ENCODE measurements at places on chromosomes 3 and 15.

GRCh38 chr15:101494251-101494796 is 4.8 kb upstream of the PCSK6 start:
- no peak for DNase-seq

DNA sequence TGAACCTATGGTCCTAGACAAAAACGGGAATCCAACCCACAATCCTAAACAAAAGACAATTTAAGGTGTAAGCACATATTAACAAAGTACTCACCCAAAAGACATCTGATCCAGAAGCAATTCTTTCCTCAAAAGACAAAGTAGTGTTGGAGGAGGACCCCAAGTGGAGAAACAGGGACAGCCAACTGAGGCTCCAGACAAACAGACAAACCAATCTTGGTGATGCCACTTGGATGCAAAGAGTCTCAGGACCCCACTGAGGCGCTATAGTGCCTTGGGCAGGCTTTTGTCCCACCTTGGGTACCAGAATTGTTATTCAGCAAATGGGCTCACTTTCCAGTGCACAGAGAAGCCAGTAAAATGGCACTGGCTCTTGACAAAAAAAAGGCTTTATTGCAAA is 613.8 kb downstream of the DIPK2A start:
- no peak for DNase-seq

DNA sequence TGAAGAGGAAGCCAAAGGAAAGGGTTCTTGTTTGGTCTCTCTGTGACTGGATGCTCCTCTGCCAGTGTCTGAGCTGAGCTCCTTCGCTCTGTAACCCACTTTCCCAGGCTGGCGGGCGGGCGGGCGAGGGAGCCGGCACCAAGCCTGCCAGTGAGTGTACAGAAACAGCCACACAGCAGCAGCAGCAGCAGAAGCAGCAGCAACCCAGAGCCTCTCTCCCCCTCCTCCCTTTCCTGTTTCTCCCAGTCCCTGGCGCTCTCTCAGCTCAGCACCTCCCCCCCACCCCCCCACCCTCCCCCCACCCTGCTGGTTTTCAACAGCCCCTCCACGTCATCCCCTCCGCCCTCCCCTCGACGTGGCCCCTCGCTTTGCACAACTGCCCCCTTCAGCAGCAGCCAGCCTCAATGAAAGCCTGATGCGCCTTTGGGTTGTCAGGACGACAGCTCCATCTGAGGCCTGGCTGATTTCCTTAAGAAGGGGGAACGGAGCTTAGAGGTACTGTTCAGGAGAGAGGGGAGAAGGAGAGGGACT is at the start of gene LSAMP:
TSS of gene LSAMP (minus strand) at position 177 of the 531 bp plus-strand sequence.
- no peak for DNase-seq

- DNase-seq, result no peak
These were observed 876.7 kb downstream of the NAALADL2 start for GRCh38 chr3:175735866-175736265.

DNA sequence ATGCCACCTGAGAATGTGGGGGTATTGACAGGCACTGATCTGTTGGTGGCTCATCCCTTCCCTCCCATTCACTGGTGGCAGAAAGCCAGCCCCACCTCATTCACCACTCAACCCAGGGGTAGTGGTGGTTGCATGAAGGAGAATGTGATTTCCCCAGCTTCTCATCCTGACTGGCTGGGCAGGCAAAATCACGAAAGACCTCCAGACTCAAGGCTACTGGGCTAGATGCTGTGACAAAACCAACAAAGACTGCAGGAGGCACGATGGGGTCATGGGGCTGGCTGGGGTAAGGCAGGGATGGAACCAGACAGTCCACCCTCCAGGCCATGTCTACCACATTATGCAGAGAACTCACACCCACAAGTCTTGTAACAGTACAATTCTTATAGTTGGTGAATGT is 33.9 kb downstream of the FSTL1 start:
- DNase-seq, result peak; percentile 32

GRCh38 chr3:170804078-170804477 is 65.9 kb downstream of the RPL22L1 start:
- DNase-seq, result no peak

- peak; percentile 96 for DNase-seq
These were observed 10.8 kb downstream of the CMTM8 start for GRCh38 chr3:32249184-32249782.

DNA sequence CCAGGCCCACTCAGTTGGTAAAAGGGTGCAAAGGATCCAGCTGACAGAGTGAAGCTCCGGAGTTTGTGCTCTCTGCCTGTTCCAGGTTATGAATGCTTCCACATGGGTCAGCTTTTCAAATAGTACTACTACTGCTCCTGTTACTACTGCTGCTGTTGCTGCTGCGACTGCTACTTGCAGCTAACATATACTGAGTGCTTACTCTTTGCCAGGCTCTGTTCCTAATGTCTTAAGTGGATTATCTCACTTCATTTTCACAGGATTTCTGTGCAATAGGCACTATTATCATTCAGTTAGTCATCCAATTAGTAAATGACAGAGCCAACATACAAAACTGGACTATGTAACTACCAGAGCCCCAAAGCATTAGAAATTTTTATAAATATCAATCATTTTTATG is 106.5 kb downstream of the IQCH start:
- no peak for DNase-seq

DNA sequence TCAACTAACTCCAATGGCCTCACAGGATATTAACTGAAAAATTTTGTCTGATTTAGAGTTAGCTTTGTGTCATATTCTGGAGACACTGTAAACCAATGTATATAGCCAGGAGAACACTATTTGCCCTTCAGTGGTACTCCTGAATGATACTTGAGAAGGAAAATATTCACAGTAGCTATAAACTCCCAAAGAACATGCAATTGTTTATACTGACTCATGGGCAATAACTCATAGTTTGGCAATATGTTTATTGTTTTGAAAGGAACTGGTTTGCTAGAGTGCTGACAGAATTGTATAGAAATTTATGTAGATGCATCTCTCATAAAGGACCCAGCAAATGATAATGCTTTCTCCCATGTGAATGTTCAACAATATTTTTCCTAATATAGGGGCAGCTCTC is 537.6 kb downstream of the PLOD2 start:
- no peak for DNase-seq

GRCh38 chr3:154758109-154758868 is 321.8 kb upstream of the MME start:
- peak; percentile 62 for DNase-seq

GRCh38 chr3:31210068-31210645 is 315.7 kb upstream of the GADL1 start:
- no peak for DNase-seq

- peak; percentile 64 for DNase-seq
These were observed 1.3 kb downstream of the BNIP2 start for GRCh38 chr15:59687836-59688235.

- DNase-seq, result no peak
These were observed 18.3 kb upstream of the PROK2 start for GRCh38 chr3:71803248-71803647.

GRCh38 chr3:141246958-141247301 is 15.3 kb downstream of the PXYLP1 start:
- no peak for DNase-seq

DNA sequence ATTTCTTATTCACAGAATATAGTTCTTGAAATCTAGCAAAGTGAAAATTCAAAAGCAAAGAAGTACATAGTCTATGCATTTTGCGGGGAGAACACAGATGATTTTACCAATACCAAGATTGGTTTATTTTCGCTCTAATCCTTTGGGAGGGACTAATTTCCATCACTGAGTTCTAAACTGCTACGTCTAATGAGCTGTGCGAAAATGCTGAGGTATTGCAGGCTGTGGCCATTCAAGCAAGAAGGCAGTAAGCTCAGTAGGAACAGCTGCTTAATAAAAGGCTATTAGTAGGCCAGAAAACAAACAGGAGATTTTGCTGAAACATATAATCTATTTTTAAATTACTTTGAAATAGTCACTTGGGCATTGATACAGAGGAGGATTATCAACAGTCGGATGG is 379.0 kb downstream of the CNTN4 start:
- no peak for DNase-seq

GRCh38 chr15:90174140-90174875 is 26.8 kb upstream of the SEMA4B start:
- peak; percentile 14 for DNase-seq

- DNase-seq, result no peak
These were observed 113.1 kb upstream of the C15orf61 start for GRCh38 chr15:67407786-67408185.

DNA sequence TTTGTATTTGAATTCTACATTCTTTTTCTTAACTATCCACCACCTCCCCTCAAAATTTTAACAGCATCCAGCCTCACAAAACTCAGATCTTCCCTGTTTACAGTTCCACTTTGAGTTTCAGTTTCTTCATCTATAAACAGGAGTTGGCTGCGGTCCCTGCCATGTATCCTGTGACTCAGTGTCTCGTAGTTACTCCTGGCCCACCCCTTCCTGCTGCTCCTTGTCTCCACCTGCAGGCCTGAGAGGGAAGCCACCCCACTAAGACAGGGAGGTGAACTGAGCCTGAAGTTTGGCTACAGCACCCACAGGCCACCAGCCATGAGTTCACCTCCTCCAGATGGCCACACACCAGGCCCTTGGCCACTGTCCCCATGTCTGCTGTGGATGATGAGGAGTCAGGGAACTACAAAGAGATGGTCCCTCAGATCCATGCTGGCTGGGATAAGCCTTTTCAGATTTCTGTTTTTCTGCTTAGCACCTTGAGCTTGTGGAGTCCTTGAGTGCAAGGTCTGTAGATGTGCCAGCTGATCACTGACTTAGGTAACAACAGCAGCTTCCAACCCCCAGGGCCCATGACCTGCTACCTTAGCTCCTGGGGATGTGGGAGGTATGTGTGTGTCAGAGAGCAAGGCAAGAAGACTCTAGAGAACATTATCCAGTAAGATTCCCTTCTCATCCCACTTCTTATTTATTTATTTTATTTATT is 37.5 kb downstream of the CD86 start:
- DNase-seq, result peak; percentile 68

DNA sequence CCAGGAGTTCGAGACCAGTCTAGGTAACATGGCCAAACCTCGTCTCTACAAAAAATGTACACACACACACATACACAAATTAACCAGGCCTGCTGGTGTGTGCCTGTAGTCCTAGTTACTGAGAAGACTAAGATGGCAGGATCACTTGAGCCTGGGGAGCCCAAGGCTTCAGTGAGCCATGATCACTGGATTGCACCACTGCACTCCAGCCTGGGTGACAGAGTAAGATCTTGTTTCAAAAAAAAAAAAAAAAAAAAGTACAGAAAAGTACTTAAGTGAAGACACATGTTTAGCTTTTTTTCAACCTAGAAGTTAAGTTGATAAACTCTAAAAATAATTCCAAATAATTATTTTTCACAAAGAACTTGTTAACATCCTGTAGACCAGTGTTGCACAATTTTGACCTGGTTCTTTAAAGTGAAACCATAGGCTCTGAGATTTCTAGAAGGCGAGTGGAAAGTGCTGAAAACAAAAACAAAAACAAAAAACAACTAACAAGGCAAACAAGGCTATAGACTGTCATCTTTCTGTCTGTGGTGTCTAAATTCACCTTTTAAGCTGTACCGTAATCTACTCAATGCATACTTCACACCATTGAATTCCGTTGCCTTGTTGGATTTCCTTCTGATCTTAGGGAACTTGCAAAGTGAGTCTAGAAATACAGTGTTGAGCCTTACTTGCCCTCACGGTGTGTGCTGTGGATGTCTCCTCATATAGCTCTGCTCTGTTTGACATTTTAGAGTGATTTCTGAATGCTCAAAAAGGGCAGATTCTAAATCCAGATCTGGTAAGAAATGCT is 63.5 kb downstream of the CHST2 start:
- no peak for DNase-seq

GRCh38 chr15:50219820-50220219 is 37.8 kb downstream of the SLC27A2 start:
- peak; percentile 83 for DNase-seq

- DNase-seq, result no peak
These were observed 77.9 kb downstream of the SERPINI1 start for GRCh38 chr3:167813169-167814123.

- no peak for DNase-seq
These were observed 81.7 kb downstream of the BCHE start for GRCh38 chr3:165755571-165755970.

GRCh38 chr15:46131876-46132275 is 497.0 kb downstream of the SQOR start:
- DNase-seq, result no peak

DNA sequence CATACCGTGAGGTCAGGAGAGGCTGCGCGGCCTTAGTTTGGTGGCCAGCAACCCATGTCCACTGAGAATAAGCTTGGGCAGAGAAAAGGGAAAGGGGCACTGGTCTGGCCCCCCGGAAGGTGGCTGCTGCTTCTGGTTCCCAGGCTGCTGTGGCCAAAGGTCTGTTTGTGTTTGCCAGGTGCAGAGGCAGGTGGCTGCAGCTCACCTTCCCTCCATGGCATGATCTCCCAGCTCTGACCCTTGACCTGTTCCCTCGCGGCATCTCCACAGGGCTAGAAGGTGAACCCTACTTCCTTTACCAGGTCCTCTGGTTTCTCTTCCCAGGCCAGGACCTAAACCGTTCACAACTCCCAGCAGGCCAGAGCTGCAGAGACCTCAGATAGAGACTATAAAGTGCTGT is 13.8 kb downstream of the VPS18 start:
- DNase-seq, result no peak

DNA sequence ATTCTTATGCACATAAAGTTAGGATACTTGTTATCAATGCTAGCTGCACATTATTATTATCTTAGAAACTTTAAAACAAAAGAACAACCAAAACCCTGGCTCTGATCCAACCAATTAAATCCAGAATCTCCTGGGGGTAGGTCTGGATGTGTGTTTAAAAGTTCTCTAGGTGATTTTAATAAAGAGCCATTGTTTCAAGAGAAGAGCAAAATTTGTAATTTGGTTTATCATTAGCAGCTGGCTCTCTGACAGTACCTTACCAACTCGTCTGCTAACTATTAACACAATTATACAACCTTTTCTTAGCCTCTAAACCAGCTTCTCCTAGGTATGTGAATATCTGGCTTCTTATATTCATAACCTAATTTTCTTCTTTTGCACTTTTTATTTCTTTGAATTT is 68.9 kb downstream of the IFT80 start:
- DNase-seq, result no peak

DNA sequence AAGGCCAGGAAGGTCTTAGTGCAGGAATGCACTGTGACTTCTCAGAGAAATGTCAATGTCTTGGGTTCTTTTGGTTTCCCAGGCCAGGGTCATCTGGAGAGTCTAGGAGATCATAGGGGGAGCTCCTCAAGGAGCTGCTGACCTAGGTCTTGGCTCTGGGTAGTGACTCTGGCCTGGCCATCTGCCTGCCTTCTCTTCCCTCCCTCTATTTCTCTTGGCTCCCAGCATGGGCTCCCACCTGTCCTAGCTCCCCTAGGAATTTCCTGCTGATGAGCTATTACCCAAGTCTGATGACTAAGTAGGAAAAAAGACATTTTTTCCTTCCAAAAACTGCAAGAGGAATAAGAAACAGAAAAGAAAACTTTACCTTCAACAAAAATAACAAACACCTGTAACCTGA is 57.4 kb downstream of the BSN start:
- no peak for DNase-seq

GRCh38 chr3:39981547-39982184 is 172.3 kb downstream of the MYRIP start:
- no peak for DNase-seq

All from iris pigment epithelial cell (primary cell).